ENCODE measurements at places on chromosomes 5 and 9.

GRCh38 chr5:96901384-96901783 lies 25.1 kb downstream of the ERAP2 start:
- no peak for DNase-seq

- no peak for DNase-seq
Measured at GRCh38 chr9:74496819-74497747, at the start of gene RORB. Gene RORB (plus strand): TSS chr9:74497335. CDS start chr9:74497977, 642 bp downstream.

DNA sequence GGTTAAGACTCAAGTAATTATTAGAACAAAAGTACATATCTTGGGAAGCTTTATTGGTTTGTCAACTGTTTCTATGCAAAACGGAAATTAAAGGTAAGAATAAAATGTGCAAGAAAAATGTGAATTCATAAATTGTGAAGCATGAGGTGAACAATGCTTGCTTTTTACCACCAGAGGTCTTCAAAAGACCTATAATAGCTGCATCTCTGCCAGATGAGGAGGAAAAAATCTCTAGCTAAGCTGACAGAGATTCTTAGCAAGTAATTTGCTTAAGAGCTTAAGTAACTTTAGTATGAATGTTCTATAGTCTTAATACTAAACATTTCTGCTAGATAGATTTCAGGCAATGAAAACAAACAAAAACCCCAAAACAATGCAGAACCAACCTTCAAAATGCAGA lies 54.1 kb downstream of the MRPS30 start:
- DNase-seq, result peak; percentile 16

GRCh38 chr5:115873392-115873791 lies 31.7 kb downstream of the AP3S1 start:
- no peak for DNase-seq

DNA sequence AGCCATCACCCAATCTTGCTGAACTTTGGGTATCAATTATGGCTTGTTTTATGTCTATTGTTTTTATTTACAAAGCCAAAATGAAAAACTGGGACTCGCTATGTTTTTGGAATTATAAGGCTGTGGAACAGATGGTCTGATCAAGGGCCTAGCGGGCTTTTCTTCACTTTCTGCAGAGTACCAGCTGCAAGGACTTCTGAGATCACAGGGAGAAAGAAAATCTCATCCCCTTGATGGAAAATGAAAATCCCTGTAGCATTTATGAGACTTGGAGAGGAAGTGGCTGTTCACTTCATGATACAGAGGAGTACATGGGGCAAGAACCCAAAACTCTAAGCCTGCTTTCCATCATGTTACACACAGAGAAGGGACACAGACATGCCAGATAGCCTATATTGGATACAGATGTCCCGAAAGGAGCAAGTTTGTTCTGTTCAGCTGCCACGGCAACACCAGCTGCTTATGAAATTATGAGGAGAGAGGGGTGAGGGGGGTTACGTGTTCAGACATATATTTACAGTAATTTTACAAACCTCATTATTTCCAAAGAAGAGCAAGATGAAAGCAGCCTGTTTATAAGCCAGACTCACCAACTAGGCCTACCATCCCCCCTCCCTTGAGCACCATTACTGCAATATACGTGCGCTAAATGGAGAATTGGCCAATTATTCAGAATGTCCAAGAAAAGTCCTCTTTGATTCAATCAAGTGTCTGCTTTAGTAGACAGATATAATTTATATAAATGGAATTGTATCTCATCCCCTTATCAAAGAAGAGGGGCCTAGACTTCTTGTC lies 220.0 kb downstream of the MARCHF11 start:
- DNase-seq, result no peak

- no peak for DNase-seq
Measured at GRCh38 chr5:97726106-97726505, 543.1 kb upstream of the RIOK2 start.

GRCh38 chr5:135995976-135996375 lies 32.8 kb upstream of the TGFBI start:
- DNase-seq, result no peak

- DNase-seq, result peak; percentile 40
Measured at GRCh38 chr5:149063017-149063687, at the start of gene SH3TC2. Gene SH3TC2 (minus strand): TSS chr5:149063062. CDS start chr5:149063022, 40 bp downstream.

DNA sequence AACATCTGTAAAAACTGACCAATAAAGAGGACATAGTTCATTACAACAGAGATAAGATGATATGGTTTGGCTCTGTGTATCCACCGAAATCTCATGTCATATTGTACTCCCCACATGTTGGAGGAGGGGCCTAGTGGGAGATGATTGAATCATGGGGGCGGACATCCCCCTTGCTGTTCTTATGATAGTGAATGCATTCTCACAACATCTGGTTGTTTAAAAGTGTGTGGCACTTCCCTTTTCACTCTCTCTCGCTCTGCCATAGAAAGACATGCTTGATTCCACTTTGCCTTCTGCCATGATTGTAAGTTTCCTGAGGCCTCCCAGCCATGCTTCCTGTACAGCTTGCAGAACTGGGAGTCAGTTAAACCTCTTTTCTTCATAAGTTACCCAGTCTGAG lies 292.8 kb downstream of the SLF1 start:
- peak; percentile 3 for DNase-seq

DNA sequence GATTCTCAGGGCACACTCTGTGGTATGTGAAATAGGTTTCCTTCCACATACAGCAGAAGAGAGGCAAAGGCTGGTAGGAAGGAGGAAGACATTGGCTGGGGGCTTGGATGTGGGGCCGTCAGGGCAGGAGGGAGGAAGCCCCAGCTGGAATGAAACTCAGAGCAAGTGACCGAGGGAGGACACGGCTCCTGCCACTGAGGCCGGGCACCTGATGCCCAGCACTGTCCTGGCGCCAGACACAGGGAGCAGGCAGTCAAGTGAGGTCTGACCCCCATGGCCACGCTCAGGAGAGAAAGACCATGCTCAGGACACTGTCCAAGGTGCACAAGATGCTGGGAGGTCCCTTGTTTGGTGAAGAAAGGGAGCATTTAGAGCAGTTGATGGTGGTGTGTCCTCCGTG lies 245.5 kb downstream of the CACNA1B start:
- no peak for DNase-seq

DNA sequence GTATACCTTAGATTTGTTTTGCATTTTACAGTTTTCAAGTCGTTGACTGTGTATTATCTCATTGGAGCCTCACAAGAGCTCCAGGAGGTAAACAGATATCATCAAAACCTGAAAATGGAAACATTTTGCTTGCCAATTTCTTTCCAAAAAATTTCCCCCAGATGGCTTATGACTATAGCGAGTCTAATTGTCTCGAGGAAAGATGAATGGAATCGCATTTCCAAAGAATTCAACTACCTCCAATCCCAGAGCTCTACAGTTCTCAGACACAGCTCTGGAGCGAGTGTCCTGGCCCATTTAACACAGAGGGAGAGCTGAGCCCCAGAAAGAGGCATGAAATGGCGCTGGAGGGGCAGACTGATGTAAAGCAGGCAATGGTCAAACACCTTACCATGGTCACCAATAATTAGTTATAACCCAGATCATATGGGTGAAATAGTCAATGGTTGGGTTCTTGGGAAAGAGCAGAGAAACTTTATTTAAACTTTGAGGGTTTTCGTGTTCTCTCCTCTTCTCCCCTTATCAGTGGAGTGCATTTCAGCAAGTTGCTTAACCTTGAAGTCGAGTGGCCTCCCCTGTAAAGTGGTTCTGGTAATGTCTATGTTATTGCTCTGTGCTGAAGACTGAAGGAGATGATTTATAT lies 168.2 kb downstream of the ZDHHC21 start:
- DNase-seq, result no peak

DNA sequence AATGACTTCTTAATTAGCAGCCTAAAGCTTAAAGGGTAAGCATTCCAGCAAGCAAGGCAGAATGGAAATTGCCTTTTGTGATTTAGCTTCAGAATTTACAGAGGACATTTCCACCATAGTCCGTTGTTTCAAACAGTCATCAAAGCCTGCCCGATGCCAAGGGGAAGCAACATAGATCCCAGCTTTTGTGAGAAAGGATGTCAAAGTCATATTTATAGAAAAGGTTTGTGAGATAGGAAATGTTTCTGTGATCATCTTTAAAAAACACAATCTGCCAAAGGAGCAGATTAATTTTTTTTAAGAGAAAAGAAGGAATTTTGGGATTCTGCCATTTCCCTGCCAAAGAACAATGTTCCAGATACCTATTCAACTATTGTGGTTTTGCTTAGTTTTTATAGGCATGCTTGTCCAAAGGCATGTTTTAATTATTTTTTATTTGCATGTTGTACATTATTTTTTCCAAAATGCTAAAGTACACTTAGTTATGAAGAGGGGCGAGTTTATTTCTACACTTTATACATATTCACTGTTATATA lies 346.9 kb downstream of the ZNF608 start:
- no peak for DNase-seq

GRCh38 chr5:78467752-78468357 lies 107.4 kb downstream of the SCAMP1 start:
- DNase-seq, result peak; percentile 74

DNA sequence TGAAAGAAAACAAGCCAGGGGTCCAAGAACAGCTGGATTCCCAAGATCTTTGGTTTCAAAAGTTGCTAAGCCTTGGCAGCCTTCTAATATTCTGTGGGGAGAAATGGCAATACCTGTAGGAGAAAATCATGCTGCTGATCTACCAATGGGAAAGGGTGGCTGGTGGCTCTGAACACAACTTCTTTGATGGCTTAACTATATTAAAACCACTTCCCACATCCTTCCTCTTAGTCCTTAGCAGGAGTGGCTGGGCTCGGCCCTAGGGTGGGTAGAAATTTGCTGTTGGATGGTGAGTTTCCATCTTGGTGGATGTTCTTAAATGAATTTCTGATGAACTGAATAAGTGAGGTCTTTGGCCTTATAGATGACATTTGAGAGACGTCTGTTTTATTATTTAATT lies 19.5 kb upstream of the FBXL7 start:
- peak; percentile 5 for DNase-seq

GRCh38 chr5:79590396-79590999 lies 21.7 kb upstream of the TENT2 start:
- peak; percentile 58 for DNase-seq

GRCh38 chr5:129746876-129747275 lies 1.0 kb upstream of the MINAR2 start:
- no peak for DNase-seq

GRCh38 chr5:24294333-24294732 lies 350.4 kb downstream of the CDH10 start:
- no peak for DNase-seq

DNA sequence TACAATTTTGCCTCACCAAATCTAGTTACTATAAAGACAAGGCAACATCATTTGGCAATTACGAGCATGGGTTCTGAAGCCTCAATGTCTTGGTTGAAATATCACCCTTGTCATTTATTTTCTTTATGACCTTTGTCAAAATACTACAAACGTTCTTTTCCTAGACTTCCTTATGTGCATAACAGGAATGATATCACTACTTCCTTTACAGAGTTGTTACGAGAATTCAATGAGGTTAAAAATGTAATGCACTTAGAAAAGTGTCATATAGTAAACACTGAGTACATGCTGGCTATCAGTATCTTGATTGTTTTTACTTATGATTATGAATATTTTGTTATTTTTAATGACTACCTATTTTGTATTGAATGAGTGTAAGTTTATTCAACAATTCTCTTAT lies 640.9 kb upstream of the CCNG1 start:
- DNase-seq, result no peak

DNA sequence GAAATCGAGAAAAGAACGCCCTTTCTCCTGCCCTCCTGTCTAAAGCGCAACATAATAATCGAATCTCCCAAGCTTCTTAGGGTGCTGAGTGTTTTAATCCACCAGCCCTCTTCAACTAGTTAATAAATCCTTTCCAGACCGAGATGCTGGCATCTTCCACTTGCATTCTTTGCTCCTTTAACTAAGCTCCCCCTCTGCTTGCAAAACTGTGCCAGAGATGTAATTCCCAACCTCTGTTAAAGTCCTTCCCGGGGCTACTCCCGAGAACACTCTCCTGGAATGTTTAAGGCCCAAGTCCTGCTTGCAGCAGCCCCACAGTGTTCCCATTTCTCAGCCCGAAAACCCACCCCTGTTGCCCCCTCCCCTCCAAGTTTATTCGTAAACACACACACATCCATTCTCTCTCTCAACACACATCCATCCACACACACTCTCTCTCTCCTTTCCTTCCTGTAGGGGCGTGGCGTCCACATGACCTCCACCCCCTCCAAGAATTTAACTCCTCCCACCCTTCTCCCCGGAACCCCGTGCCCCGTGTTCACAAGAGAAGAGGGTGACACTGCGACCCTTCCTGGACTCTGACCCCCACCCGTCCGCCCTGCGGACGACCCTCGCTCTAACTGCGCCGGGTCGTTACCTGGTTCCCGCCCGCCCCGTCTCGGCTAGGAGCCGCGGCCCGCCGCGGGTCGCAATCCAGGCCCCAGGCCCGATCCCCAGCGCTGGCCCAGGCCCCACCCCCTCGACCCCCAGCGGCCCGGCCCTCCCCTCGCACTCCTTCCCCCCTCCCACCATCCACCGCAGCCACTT lies 7.0 kb upstream of the MGAT1 start:
- DNase-seq, result peak; percentile 90

GRCh38 chr5:179245031-179245430 lies 100.2 kb downstream of the ADAMTS2 start:
- DNase-seq, result no peak

DNA sequence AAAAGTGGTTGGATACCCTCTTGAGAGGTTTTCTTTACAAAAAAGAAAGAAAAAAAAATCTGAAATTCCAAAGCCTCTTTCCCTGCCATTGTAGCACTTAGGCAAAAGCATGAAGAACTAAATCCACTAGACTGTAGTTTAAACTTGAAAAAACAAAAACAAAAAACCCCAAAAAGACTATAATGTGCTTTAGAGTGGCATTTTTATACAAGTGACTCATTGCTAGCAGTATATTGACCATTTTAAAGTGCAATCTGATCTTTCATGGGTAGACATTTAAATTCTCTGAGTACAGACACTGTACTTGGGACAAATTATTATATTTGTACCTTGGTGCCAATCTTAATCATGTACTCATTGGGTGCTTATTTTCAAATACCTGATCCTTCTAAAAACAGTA lies 50.8 kb downstream of the NDFIP1 start:
- no peak for DNase-seq

DNA sequence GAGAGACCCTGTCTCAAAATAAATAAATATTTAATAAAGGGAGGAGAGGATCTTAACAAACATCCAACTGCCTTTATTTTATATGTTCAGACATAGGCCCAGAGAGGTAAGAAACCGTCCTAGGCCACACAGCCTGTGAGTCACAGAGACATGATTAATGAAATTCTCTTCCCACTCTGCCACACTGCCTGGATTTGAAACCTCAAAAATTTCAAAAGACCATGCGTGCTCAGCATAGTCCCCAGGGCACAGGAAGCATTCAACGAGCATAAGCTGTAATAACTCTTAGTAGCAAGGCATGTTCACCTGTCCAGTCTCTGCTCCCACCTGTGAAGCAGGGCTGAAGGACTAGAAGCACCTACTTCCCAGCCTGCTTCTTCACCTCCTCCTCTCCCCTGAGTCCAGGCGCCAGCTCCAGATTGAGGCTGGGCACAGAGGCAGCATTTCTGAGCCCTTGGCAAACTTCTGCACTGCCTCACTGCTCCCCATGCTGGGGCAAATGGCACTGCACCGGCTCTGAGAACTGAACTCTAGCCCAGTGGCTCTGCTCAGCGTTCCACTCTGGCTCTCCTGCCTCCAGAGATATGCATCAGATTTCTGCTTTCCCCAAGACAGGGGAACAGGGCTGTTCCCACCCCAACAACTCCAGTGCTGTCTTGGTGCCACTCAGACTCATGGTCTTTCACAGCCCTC lies 1.1 kb downstream of the FAT2 start:
- DNase-seq, result no peak

- DNase-seq, result no peak
Measured at GRCh38 chr9:69412741-69413150, 87.7 kb downstream of the ENTREP1 start.

All from Kasumi-1 (cell line).